NCI-H2171 (cell line): ENCODE measurements at places on chromosomes 1 and 21.

DNA sequence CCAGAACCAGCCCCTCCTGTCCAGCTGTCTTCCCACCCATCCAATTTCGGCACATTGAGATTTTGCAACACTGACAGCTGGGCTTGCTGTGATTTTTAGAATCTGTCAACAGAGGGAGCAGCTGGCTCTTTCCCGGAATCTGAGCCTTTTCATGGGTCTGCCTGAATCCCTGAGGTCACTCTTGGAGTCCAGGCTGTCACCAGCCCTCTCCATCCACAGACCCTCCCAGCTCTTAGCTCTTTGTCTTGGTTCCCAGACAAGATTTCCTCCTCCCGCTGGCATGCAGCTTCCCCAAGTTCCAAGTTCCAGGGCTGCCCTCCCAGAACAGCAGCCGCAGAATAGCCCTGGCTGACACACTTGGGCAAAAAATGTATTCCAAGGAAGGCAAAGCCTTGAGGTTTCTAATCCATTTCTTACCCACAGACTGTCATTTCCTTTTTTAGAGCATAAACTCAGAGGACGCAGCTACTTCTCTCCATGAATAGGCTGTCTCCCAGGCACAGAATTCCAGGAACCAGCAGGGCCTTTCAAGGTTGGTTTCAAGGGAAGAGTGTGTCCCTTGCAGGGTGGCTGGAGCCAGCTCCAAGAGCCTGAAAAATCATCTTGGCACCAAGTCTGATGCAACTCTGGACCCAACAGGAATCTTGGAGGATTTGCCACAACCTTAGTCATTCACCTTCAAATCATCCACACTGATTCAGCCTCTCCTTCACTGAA is 7.1 kb upstream of the TMEM61 start:
- DNase-seq, result no peak

- DNase-seq, result peak; percentile 57
Observed at GRCh38 chr1:180632326-180633056, 669 bp downstream of the XPR1 start.

GRCh38 chr1:22057861-22058260 is 5.4 kb downstream of the CDC42 start:
- DNase-seq, result no peak

GRCh38 chr1:64476251-64476952 is 6.5 kb downstream of the CACHD1 start:
- DNase-seq, result no peak

DNA sequence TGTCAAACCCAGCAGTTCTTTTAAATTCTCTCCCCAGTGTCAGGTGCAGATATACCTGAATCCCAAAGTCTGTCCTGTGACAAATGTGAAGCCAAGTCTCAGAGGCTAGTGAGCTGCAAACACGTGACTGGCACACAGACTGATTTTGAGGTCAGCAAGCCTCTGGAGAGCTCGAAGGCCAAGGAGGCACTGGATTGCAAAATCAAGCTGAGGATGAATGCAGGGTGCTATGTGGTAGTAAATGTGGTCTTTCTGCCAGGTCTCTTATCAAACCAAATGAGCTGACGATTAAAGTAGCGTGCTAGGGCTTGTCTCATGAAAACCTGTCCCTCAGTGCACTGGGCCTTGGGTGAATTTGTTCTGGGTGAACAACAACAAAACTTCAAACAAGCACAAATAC is 20.6 kb downstream of the GPR3 start:
- DNase-seq, result no peak

- DNase-seq, result no peak
Observed at GRCh38 chr1:156463874-156464273, 36.7 kb downstream of the MEF2D start.

- DNase-seq, result no peak
Observed at GRCh38 chr21:15130751-15131150, 66.0 kb upstream of the NRIP1 start.

DNA sequence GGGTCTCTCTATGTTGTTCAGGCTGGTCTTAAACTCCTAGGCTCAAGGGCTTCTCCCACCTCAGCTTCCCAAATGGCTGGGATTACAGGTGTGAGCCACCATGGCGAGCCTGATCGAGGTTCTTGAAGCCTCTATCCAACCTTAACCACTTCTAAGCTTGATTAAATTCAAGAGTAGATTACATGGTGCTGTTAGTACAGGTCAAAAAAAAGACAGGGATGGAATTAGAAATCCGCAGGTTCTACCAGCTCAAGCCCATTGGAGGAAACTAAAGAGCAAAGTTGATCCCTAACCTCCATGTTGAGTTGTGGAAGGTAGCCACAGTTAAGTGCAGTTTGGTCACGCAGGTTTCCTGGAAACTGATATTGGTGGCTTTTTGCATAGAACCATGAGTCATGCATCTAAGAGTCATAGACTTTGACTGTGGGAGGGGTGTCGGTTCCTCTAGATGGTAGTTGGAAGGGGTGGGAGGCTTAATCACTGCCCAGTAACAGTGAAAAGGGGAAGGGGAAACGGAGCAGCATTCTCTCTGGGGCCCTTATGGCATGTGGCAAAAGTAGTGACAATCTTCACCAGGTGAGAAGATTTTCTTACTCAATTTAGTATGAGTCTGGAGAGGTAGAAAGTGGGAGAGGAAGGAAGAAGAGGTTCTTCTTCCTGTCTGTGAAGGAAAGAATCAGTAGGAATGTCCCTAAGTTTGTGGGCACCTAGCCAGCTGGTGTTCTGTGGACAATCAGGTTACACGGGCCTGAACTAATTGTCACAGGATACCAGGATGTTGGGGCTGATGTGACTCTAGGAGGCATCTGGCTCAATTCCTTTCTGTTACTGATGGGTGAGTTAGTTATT is 7.0 kb downstream of the CD53 start:
- DNase-seq, result no peak

DNA sequence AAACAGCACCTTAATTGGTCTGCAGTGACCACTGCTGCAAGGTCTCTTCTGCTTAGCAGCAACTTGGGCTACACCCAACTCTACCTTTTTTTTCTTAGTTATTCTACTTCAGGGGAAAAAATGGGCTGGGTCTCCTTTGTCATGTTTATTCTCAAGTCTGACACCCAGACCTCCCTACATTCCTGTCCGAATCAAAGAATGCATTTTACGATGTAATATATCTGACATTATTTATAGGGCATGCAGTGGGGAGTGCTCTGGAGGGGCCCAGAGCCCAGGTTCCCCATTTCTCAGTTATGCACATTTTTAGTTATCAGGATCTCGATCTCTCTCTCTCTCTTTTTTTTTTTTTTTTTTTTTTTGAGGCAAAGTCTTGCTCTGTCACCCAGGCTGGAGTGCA is 50.5 kb downstream of the OPTC start:
- DNase-seq, result no peak

GRCh38 chr1:202656057-202656456 is 54.2 kb downstream of the SYT2 start:
- DNase-seq, result no peak

DNA sequence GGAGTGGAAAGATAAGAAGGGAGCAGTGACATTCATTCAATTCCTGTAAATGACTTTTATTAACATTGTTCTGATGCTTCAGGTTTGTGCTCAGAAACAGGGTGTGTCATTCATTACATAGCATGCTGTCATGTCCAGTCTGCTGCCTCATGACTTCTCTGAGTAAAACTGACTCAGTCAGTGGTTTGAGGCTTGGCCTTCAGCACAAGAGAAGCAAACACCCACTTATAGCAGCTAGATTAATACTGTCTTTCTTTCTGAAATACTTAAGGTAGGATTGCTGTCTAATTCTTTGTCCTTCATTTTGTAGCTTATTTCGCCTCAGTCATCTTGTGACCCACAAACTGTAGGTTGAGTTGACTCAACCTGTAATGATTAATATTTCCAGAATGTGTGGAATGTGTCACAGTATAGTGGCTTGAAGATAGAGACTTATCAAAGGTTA is 32.9 kb downstream of the RASAL2 start:
- DNase-seq, result no peak

GRCh38 chr1:29590583-29591565 is 354.6 kb downstream of the PTPRU start:
- DNase-seq, result no peak

GRCh38 chr1:25467193-25467592 is 36.5 kb downstream of the MACO1 start:
- DNase-seq, result no peak

GRCh38 chr1:231591466-231591865 is 35.1 kb upstream of the DISC1 start:
- DNase-seq, result no peak

DNA sequence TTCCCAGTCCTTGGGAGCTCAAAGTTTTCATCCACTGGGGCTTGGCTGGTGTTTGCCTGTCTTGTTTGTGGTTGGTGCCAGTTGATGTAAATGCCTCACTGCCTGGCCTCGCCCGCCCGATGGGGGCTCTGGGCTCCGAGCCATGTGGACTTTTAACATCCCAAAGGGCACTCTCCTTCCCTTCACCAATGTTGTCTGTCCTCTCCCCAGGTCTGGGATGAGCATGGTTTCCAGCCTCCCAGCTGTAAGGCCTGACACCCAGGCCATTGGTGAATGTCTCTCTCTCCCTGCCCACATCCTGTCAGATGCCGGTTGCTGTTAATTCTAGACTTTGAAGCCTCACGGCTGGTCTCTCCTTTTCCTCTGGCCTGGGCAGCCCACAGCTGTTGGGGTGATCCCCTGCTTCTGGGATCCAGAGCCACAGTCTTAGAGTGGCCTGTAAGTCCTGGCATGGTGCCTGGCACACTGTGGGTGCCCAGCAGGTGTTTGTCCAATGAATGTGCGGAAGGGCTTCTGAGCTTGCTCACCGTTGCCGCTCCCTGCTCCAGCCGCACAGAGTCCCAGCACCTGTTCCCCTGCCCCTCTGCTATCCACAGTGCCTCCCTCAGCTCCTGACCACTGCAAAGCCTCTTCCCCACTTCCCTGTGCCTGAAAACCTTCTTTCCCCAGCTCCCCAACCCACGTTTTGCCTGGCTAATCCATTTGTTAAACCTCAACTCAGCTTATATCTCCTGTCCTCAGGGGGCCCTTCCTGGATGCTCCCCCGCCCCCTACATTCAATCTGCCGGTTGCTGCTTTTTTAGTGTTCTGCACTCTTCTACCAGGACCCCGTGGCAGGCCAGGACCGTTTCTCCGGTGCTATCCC is 3.3 kb upstream of the C1orf174 start:
- no peak for DNase-seq

DNA sequence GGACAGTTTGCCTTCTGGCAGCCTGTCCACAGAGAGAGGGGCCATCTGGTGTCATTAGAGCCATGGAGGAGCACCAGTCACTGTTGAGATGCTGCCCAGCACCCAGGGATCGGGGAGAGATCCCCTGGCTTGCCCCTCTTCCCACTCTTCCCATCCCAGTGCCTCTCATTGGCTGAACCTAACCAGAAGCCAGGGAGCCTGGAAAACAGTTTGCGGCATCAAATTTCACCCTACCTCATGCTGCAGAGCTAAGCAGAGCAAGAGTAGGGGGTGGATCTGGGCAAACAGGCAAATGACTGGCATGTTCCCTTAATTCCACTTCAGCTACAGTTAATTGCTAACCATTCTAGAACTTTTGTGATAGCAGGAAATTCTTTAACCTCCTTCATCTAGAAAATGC is 19.1 kb downstream of the TRAF5 start:
- DNase-seq, result peak; percentile 54

GRCh38 chr1:179298952-179299351 is 5.4 kb downstream of the SOAT1 start:
- no peak for DNase-seq

- DNase-seq, result no peak
Observed at GRCh38 chr1:3058263-3059030, 10.6 kb upstream of the PRDM16 start.

DNA sequence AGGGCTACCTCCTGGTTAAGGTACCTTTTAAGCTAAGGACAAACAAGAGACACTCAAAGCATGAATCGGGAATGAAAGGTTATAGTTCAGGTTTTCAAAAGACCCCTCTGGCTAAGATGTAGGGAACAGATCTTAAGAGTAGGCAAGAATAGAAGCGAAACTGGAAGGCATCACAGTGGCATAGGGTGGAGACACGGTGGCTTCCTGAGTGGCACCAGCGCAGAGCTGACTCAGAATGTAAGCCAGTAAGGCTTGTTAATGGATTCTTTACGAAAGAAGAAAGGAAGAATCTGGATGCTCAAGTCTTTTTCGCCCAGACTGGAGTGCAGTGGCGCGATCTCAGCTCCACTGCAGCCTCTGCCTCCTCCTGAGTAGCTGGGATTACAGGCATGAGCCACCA is 21.2 kb downstream of the PADI6 start:
- DNase-seq, result no peak

GRCh38 chr1:71294178-71294577 is 213.3 kb upstream of the ZRANB2 start:
- DNase-seq, result no peak

DNA sequence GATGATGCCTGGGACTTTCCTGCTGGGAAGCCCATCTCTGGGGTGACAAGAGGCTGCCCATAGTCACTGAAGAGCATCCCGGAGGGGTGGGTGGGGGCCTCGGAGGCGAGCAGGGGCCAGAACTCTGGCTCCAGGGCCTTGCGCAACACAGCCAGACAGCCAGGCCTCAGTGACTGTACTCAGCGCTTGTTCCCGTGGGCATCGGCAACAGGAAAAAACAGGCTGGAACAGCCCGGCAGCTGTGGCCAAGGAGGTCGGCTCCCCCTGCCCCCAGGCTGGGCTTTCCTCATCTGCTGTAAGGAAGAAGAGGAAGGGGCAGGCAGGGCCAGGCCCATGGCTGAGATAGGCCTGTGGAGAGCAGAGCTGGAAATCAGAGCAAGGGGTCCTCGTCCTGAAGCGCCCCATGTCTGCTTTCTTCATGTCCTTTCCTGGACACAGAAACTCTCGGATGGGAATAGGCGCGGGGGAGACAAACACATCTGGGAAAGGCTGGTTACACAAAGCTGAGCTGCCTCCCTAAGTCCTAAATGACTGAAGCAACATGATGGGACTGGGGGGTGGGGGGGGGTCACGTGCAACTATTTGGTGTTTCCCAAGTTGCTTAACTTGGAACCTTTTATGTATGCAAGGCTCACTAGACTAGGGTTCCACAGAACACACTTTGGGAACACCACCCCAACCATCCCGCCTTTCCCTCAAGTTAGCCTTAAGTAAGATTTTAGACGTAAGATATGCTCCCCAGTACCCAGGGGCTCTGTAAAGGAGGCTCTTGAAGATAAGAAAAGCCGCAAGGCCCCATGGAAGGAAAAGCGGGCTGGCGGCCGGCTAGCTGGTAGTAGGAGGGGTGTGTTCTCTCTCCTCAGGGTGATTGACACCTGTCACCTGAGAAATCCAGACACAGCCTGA is 30.7 kb downstream of the HSPG2 start:
- no peak for DNase-seq

DNA sequence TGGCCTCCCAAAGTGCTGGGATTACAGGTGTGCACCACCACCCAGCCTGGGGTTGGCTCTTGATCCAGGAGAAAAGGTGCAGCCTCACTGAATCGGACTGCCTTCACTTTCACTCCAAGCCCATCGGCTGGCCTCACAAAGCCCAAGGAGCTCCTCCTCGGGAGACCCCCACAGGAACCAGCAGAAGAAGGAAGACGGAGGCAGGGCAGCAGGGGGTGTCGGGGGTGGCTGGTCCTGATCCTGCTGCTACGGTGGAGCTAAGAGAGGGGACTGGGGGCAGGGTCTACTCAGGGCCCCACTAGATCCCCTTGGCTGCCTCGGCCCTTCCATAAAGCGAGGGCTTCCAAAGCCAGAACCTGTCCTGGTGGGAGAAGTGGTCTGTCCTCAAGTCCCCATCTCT is 93.9 kb downstream of the STUM start:
- no peak for DNase-seq

GRCh38 chr1:192382758-192383157 is 66.0 kb downstream of the RGS21 start:
- DNase-seq, result no peak

GRCh38 chr1:66464351-66464750 is 69.6 kb upstream of the SGIP1 start:
- DNase-seq, result no peak

GRCh38 chr1:198373376-198373775 is 167.1 kb downstream of the ATP6V1G3 start:
- no peak for DNase-seq

- no peak for DNase-seq
Observed at GRCh38 chr21:44900559-44901251, 20.0 kb downstream of the ITGB2 start.
